Mesenteric fat pad (tissue), 1 donor: ENCODE measurements at places on chromosomes 3 and 15. TPM values are rescaled to one million over a fixed set of nuclear protein-coding genes. Genes with fewer than 3 reads are reported as not detected.
A peak's percentile ranks its signal among the peaks of the same experiment; 100 is the strongest.

DNA sequence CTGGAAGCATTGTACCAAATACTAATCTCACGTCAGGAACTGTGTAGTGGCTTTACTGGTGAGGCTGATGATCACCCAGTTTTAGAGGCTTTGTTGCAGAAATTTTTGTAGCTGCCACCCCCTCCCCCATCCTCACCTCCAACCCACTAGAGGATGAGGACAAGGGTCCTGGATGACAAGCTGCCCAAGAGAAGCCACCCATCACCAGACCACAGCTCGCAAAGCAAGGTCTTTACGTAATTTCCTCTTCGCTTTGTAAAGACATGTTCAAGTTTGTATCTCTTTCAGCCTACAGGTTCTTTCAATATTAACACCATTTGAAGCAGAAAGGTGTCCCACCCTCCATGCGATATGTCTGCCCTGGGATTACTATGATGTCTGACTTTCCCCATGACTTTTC is 74.2 kb downstream of the LDHAL6B start:
- DNase-seq, result no peak

DNA sequence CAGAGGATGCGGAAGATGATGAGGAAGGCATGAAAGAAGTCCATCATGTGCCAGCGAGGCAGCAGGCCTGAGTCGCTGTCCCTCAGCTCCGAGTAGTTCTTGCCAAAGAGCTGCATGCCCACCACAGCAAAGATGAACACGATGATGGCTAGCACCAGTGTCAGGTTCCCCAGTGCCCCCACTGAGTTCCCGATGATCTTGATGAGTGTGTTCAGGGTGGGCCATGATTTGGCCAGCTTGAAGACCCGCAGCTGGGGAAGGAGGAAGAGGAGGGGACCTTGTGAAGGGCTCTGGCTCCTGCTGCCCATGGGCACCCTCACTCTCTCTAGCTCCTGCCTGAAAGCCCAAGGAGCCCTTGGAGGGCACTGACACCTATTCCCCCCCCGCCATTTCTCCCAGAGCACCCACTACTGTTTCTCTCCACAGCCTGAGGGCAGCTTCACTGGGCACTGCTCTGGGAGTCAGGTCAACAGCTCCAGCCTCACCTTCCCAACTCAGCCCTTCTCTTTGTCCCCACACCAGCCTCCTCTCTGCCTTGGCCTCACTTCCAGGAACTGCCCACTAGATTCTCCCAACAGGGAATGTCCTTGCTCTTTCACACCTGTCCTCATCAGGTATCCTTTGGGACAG is 63.6 kb downstream of the SCN5A start:
- DNase-seq, result peak; percentile 41

GRCh38 chr3:122315619-122316018 is 9.4 kb upstream of the CSTA start:
- no peak for DNase-seq

DNA sequence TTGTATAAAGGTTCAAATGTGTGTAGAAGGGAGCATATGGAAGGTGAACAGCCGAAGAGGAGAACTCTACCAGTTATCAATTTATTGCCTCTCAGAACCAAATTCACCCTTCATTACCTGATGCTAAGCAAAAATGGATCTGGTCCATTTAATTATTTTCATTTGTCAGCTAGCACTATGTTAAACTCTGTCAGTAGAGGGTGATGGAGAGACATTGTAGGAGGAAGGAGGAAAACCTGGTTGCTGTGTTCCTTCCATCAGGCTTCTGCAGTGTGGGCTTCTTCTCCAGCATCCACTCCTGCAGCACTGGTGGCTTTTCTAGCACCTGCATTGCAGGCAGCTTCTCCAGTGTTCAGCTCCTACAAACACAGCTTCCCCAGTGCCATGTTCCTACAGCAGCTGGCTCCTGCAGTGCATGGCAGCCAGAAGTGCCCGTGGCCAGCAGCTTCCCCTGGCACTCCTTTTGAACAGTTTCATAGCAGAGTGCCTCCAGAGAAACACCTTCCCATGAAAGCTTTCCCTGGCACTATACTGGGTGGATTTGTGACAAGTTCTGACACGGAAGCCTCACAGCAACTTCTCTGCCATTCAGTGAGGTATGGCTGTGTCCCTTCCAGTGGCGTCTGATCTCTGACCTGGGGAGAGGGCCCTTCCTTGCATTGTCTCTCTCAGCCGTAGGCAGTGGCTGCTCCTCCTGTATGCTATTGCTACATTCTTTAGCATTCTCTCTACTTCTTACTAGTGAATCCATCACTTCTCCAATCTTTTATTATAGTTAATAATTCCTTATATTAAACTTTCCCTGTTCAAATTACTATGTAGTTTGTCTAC is 14.6 kb upstream of the IL17RD start:
- DNase-seq, result no peak

DNA sequence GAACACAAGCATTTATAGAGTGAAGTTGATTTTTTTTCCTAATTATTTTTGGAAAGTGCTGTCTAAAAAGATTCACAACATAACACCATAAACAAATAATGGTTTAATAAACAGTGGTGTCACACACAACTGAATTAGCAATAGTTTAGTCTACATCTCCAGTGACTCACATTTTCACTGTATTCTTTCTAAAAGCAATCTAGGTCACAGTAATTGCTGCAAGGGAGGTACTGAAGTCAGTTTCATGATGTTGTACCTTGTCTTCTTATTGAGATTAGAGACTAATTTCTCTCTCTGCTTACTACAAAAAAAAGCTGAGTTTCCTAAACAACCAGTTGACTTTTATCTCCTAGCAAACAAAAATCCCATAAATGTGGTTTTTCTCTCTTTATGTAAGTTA is 29.6 kb downstream of the PLSCR4 start:
- DNase-seq, result no peak

DNA sequence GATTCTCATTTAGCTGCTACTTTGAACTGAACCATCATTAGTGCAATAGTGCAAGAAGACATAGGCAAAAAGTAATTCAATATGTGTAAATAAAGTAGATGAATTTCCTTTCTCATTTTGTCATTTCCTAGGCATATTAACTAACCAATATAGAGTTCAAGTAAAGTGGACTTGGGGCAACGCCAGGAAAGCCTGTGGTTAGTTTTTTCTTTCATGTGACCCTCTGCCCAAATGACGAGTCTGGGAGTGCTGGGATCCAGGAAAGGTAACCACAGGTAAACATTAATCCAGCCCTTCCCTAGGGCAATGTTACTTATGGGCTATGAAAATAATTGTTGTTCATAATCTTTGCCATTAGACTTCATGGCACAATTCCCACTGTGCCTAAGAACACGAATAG is 181.0 kb downstream of the VPS13C start:
- no peak for DNase-seq

GRCh38 chr3:154464440-154465190 is 34.6 kb upstream of the GPR149 start:
- DNase-seq, result no peak

DNA sequence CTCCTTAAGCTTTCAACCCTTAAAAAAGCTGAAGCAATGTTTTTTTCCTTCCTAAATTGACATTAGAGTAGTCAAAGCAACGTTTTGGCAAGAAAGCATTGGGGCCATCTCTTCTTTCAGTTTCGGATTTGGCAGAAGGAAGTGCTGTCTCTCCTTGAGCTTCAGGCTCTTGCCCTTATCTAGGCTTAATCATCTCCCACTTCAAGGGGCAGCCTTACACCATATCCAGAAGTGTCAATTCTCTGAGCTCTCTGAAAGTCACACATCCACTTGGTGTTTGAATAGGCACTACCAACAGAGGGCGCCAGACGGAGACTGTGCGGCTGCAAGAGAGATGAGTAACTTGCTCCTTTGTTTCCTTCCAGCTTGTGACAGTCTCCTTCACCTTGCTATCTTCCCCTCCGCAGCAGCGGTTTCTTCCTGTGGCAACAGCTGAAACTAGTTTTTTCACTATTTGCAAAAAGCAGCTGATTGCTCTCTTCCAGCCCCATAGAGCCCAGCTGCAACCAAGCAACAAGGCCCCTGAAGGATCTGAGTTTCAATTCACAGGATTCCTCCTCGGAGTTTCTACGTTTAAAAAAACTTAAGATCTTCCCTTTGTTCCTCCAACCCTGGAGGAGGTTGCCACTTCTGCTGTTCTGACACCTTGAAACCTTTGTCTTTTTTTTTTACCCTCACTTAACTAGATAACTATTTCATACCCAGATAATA is 147.0 kb upstream of the SLCO3A1 start:
- DNase-seq, result peak; percentile 91

DNA sequence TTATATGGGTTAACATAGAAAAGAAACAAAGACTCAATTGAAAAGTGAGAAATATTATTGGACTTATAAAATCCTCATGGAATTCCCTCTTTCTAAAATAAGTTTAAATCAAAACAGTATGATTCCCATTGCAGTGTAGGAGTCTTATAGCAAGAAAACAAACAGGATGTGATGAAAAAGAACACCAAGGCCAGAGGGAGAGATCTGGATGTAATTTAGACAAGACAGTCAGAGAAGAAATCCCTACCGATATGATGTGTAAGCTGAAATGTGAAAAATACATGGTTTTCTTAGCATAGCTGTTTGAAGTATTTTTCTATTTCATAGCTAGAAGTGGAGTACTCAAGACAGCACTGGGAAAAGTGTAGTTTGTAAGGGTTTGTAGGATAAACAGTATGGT is 521.5 kb downstream of the RSL24D1 start:
- DNase-seq, result no peak

DNA sequence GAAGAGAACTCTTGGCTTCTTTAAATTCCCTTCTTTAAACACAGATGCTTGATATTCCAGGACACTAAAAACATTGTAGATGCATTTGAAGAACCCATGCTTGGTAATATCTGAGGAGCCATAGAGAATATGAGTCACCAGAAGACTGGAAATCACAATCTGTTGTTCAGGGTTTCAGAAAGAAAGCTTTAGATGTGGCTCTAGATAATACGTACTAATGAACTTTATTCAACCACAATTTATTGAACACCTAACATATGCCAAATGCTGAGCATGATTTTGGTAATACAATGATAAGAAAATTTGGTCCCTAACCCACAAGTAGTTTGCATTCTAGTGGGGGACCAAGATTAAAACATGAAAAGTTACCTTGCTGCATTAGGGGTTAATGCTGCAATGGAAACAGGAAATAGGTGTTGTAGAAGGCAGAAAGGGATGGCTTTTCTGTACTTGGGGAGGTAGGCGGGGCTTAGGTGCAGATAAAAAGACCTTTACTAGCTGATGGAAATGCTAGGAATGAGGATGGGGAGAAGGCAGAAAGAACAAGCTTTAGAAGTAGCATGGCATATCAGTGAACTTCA is 11.6 kb upstream of the PLD1 start:
- DNase-seq, result no peak

DNA sequence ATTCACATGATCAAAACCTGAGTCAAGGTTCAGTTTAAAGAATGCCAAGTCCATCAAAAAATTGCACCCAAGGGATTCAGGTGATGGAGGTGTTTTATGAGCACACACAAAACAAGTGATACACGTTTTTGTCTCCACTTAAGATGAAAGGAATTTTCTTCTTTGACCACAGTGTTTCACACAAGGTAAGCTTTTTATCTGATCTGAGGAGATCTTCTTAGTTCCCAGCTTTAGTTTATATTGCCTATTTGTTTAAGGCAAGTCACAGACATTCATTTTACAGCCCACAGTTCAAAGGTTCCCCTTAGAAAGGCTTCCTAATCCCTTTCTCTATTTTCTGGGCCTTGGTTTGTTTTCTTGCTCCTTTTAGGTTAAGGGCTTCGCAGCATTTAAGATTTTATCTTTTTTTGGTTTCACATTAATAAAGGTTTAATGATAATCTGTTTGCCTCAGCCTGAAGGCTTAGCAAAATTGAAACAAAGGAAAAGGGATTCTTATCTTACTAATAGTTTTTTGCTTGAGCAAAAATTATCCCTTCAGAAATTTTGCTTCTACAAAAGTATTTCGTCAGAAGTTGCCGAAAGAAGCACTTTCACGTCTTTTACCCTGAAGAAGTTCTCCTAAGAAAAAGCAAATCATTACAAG is 420.5 kb upstream of the NAALADL2 start:
- DNase-seq, result no peak

DNA sequence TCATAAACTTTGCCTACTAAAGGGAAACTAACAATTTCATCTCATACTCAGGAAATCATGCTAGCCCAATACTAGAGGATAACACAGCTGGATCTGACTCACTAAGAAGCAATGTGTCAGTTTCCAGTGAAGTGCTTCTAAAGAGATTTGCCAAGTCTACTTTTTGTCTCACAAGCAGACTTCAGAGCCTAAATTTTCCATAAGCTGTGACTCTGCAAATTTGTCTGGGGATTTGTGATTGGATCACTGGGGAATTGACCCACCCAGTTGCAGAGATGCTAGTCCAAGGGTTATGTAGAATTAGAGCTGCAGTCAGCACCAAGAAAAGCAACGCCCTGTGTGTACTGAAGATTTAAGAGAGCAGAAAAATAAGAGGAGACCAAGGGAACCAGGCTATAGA is 647.1 kb downstream of the NTRK3 start:
- DNase-seq, result no peak

DNA sequence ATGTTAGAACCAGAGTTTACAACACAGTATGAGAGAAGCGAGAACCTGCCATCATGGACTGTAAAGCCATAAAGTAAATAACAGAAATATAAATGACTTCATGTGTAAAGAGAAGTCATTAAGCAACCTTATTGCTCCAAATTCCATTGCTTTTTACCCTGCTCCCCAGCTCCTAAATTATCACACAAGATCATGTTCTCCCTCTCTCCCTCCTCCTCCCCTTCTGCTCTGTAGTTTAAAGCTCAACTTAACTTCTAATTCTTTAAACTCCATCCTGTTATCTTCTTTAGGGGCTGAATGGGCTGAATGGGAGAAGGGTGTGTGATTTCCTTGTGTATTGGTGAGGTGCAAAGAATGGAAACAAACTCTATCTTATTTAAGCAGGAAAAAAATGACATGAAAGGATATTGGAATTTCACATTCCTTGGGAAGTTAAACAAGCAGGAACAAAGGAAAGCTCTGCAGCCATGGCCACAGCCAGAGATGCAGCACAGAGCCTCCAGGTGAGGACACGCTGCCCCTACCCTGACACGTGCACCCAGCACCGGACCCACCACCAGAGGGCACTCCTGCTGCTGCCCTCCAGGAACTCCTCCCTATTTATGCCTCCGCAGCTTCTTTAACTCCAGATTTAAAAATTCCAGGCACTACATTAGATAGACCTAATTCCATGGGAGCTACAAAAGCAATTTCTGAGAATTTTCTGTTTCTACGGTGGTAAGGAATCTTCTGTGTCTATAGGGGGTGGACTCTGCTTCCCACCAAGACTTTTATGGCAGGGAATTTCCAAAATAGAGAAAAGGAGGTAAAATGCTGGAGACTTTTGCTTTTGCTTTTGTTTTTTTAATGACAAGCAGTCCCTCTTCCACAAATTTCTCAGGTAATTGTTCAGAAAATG is 76.9 kb upstream of the ABI3BP start:
- DNase-seq, result no peak

Gene LRRC31
- total RNA-seq, result not detected

Gene THRB
- 27.5 TPM for total RNA-seq

Gene PLCB2
- 31.9 TPM for total RNA-seq

Gene VEPH1
- total RNA-seq, result 2.8 TPM

Gene NEIL1
- total RNA-seq, result 17.9 TPM

Gene CSPG4
- 105 TPM for total RNA-seq

Gene ANKRD34C
- total RNA-seq, result not detected

Gene LMCD1
- total RNA-seq, result 506 TPM

Gene LEO1
- 10.0 TPM for total RNA-seq

Gene A4GNT
- total RNA-seq, result not detected
